ENCODE measurements at places on chromosomes 5 and 9.
A peak's percentile ranks its signal among the peaks of the same experiment; 100 is the strongest.

DNA sequence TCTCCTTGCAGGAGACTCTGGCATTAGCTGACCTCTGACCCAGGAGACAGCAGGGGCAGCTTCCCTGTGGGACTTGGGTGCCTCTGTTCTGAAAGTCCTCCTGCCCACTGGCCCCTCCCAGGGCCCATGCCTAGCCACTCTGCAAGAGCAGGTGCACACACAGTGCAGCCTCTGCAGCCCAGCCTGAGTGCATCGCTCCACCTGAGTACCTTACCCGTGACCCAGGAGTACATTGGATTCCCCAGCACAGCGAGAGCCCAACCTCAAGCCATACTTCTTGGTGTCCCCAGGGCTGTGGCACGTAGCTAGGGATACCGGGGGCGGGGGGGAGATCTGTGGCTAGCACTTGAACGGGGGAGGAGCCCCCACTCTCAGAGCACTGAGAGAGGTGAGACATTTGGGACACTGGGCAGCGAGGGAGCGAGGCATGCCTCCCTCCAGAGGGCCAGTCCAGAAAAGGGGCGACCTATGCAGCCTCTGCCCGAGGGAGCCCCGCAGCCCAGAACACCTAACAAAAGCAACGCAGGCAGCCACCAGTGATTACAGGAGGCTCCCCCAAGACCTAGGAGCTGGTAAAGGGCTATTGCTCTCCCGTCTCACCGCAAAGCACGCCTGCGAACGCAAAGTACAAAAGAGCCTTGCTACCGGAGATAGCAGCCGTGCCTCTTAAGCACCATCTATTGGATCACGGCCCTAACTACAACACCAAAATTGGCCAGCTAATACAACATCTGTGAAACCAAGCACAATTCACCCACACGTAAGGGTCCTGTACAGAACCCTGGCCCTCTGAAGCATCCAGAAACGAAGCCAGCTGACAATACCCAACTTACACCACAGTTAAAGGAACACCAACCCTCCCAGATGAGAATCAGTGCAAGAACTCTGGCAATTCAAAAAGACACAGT, 826 bp upstream of the PRDM9 start:
- DNase-seq: no peak

GRCh38 chr9:76894198-76894597, 11.7 kb downstream of the PRUNE2 start:
- no peak for DNase-seq

DNA sequence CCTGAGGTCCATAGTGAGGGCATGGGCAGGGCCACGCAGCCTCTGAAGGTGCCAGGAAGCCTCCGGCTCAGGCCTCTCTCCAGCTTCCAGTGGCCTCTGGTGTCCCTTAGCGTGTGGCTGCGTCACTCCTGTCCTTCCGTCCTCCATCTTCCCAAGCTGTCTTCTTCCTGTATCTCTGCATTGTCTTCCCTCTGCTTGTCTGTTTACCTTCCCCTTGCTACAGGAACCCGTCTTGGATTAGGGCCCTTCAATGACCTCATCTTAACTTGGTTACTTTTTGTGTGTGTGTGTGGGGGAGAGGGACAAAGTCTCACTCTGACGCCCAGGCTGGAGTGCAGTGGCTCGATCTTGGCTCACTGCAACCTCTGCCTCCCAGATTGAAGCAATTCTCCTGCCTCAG, 14.4 kb downstream of the ASS1 start:
- DNase-seq: no peak

DNA sequence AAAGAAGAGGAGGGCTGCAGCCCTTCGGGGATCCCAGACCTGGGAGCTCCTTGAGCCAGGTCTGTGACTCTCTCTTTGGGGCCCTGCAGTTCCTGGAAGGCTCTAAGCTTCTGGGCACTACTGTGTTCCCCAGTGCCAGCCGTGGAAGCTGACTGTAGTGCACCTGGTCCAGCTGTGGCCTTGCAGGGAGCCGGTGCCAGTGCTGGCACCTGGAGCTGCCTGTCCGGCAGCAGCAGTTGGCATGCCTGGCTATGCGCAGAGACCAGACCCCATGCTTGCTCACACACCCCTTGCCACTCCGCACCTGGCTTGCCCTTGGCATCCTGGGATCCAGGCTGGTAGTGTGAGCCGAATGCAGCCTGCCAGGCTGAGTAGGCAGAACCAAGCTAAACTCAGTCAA, 91.0 kb upstream of the PUM3 start:
- no peak for DNase-seq

- peak; percentile 12 for DNase-seq
Measured at GRCh38 chr5:178428341-178429155, 161.6 kb downstream of the COL23A1 start.

GRCh38 chr5:32343058-32343672, 30.4 kb upstream of the MTMR12 start:
- no peak for DNase-seq

- DNase-seq: no peak
Measured at GRCh38 chr5:31661257-31661656, 22.3 kb downstream of the PDZD2 start.

GRCh38 chr9:114467226-114467750, 38.0 kb downstream of the WHRN start:
- no peak for DNase-seq

- no peak for DNase-seq
Measured at GRCh38 chr9:126071076-126071750, 255.4 kb upstream of the MVB12B start.

DNA sequence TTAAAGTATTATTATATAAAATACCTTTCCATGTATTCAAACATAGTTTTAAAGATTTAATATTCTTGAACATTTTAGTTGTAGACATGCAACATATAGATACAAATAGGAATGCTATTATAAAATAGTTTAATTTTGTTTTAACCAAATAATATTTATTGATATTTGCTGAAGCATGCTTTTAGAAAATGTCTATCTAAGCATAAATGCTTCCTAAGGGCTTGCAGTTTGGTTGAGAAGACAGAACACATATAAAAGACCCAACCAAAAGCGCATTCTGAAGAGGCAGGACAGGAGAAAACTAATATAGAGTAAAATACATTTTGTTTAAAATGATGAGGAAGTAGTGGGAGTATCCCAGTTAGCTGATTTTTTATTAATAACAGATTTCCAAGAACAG, 181.5 kb upstream of the ISL1 start:
- no peak for DNase-seq

DNA sequence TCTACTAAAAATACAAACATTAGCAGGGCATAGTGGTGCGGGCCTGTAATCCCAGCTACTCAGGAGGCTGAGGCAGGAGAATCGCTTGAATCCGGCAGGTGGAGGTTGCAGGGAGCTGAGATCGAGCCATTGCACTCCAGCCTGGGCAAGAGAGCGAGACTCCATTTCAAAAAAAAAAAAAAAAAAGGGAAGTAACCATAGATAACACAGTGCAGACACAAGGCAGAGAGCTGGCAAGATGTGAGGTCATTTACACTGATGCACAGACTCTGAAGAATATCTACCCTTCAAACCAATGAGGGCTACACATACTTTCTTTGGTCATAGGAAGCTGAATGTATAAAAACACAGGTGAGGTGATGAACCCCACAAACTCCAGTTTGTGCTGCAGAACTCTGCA, 131.9 kb downstream of the DCP2 start:
- DNase-seq: no peak

- no peak for DNase-seq
Measured at GRCh38 chr9:69370430-69370829, 45.4 kb downstream of the ENTREP1 start.

DNA sequence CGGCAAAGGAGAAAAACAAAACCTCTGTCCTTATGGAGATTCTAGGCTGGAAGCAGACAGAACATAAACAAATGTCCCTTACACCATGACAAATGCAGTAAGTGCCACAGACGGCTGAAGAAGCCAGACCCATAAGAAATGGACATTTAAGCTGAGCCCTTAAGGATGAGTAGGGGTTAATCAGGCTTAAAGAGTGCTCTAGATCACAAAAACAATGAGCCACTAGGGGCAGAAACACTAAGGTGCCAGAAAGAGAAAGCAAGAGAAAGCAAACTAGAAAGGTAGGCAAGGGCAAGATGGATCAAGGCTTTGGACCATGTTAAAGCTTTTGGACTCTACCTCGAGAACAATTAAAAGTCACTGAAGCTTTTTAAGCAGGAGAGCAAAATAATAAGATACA, 326.9 kb upstream of the WWC1 start:
- no peak for DNase-seq

DNA sequence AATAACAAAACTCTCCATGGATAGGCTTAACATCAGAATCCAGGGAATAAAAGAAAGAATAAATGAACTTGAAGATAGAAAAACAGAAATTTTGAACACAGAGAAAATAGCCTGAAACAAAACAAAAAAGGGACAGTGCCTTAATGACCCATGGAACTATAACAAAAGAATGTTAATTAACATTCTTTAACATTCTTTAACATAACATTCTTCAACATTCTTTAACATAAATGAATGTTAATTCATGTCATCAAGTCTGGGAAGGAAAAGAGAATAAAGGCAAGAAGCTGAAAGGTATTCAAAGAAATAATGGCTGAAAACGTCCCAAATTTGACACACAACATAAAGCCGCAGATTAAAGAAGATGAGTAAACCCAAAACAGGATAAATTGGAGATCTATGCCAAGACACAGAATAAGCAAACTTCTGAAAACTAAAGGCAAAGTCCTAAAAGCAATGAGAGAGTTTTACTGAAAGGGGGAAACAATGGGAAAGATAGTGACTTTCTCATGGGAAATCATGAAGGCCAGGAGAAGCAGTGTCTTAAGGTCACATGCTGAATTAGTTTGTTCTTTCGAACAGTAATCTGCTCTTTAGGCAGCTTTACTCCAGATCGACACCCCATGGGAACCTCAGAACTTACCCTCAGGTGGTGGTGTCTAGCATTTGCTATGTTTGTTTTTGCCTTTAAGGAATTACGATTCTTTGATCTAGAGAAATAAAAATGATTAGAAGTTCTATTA, 483.0 kb downstream of the KDM4C start:
- no peak for DNase-seq

DNA sequence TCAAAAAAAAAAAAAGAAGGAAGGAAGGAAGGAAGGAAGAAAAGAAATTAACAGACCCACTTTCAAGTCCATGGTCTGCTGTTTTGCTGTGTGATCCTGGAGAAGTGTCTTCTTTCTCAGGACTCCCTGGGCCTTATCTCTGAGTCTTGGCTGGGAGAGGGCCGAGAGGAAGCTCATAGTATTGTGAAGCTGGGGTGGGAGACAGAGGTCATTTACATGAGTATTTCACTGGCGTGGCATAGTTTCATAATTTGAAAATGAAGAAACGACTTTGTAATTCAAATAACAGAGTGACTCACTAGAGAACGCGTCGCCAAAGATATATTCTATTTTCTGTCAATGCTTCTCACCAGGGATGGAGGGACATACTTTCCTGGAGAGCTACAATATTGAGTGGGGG, 2.4 kb upstream of the C9orf50 start:
- DNase-seq: no peak

DNA sequence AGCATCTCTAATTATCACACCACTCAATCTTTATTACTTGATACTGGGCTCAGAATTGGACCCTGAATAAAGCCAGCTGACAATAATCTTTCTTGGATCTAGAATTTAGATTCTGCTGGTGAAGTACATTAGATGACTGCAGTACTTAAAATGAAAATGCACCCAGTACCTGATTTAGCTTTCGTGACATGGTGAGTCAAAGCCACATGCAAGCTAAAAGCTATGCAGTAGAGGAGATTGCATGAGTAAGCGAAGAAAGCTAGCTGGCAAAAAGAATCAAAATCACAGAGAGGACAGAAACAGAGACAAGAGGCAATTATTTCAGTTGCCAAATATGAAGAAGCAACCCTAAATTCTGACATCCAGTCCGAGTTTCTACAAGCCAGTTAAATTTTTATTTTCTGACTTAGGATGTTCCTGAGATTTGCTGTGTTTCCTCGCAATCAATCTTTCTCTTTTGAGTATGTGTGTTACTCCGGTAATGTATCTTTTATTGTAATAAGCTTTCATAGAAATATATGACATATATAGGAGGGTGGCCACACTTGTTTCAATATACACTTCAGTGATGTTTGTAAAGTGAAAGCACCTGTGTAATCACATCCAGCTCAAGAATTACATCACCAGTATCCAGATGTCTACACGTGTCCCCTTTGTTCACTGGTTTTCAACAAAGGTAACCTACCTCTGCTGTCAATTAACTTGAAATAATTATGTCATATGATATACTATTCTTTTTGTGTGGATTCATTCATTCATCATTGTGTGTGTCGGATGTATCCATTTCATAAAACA, 101.7 kb downstream of the CDH18 start:
- DNase-seq: no peak

GRCh38 chr5:95686651-95687050, 3.9 kb upstream of the SPATA9 start:
- no peak for DNase-seq

GRCh38 chr9:98154678-98155077, 35.7 kb upstream of the TRIM14 start:
- no peak for DNase-seq

GRCh38 chr5:35313291-35313690, 83.0 kb upstream of the PRLR start:
- DNase-seq: no peak

DNA sequence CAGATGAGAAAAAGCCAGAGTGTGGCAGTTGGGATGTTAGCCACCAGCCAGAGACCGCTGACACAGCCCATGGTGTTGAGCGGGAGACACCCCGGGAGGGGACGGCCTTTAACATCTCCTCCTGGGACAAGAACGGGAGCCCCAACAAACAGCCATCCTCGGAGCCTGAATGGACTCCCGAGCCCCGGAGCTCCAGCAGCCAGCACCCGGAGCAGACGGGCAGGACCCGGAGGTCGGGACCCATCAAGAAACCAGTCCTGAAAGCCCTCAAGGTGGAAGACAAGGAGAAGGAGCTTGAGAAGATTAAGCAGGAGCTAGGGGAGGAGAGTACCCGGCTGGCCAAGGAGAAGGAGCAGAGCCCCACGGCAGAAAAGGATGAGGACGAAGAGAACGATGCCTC, 28.0 kb upstream of the POMT1 start:
- DNase-seq: no peak

GRCh38 chr5:128596071-128596470, 58.0 kb upstream of the FBN2 start:
- no peak for DNase-seq

- DNase-seq: no peak
Measured at GRCh38 chr5:167934551-167934971, 356.9 kb upstream of the WWC1 start.

DNA sequence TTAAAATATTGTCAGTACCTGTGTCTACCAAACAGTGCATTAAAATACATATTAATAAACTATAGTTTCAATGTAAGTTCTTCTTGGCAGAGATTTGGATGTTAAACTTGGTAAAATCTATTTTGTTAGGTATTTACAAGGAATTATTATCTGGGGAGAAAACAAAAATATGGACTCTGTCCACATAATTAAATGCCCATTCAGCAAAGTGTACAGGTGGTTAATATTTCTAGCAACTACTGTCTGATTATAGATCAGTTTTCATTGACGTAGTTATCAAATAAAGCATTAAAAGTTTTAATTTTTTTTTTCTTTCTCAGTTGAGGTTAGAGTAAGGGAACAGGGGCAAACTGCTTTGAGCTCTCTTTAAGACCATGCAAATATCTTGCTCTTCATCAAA, 88.9 kb downstream of the NNT start:
- no peak for DNase-seq

- no peak for DNase-seq
Measured at GRCh38 chr9:136155576-136155975, 36.9 kb upstream of the TMEM250 start.

- no peak for DNase-seq
Measured at GRCh38 chr5:8417316-8418048, 548.5 kb downstream of the MTRR start.

GRCh38 chr5:150710165-150710564, 9.3 kb upstream of the RBM22 start:
- no peak for DNase-seq

- DNase-seq: no peak
Measured at GRCh38 chr5:178337334-178337741, 104.7 kb upstream of the PHYKPL start.
